Caki2 (cell line): ENCODE measurements at places on chromosomes 4 and X. TPM values are rescaled to one million over a fixed set of nuclear protein-coding genes. Genes with fewer than 3 reads are reported as not detected.

DNA sequence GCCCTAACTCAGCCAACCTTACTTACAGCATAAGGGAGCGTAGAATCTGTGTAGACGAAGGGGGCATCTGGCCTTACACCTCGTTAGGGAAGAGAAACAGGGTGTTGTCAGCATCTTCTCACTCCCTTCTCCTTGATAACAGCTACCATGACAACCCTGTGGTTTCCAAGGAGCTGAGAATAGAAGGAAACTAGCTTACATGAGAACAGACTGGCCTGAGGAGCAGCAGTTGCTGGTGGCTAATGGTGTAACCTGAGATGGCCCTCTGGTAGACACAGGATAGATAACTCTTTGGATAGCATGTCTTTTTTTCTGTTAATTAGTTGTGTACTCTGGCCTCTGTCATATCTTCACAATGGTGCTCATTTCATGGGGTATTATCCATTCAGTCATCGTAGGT is 14.6 kb downstream of the PLP1 start:
- no peak for DNase-seq

GRCh38 chr4:92988301-92988700 is 684.5 kb downstream of the GRID2 start:
- no peak for DNase-seq

DNA sequence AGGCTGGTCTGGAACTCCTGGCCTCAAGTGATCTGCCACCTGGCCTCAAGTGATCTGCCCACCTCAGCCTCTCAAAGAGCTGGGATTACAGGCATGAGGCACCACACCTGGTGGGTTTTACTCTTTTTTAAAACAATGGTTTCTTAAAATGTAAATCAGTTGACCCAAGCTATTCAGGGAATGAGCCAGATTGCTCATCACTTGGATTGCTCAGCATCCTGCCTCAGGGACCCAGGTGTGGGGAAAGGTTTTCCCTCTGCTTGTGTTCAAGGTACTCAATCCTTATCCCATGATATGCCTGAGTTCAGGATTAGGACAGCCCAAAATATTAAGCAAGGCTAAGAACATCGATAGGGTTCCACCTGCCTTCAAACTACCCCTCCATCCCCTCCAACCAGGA is 67.4 kb downstream of the CHRNA9 start:
- no peak for DNase-seq

- DNase-seq: peak; percentile 20
These were observed 735.1 kb upstream of the DIAPH2 start for GRCh38 chrX:95949588-95949987.

Gene DUX4
- total RNA-seq: not detected in 2 replicates

Gene CLDN34
- total RNA-seq: not detected in 2 replicates

Gene UBA6
- 71.4 and 123 TPM in 2 replicates for total RNA-seq

- no peak for DNase-seq
These were observed 6.5 kb downstream of the FAM199X start for GRCh38 chrX:104172788-104173187.

Gene CYTL1
- not detected in 2 replicates for total RNA-seq

Gene NR0B1
- 181 and 189 TPM in 2 replicates for total RNA-seq

DNA sequence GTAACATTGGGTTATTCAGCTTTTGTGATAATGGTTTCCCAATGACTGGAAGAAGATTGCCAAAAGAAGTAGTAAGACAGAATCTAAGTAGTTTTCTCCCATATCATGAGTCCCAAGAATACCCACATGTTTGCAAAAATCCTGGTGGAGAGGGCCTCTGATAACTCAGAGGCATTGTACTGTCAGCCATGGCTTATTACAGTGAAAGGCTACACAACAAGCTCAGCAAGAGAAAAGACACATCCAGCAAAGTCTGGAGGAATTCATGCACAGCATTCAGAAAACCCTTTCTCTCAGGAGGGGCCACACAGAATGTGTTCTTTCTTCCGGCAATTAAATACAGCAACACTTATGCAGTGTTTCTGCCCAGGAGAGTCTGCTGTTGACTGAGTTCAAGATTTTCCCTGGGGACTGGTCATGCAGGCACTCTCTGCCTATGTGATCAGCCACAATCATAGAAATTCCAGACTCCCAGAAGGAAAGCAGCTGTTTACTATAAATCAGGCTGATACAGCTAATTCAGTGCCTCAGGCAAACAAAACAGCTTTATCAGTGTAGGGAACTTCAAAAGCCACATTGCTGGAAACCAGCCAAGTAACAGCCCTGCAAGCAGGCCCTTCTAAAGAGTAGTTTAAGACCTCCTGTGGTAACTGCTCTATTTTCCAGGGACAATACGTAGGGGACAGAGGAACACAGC is 937.1 kb downstream of the CCSER1 start:
- peak; percentile 28 for DNase-seq

DNA sequence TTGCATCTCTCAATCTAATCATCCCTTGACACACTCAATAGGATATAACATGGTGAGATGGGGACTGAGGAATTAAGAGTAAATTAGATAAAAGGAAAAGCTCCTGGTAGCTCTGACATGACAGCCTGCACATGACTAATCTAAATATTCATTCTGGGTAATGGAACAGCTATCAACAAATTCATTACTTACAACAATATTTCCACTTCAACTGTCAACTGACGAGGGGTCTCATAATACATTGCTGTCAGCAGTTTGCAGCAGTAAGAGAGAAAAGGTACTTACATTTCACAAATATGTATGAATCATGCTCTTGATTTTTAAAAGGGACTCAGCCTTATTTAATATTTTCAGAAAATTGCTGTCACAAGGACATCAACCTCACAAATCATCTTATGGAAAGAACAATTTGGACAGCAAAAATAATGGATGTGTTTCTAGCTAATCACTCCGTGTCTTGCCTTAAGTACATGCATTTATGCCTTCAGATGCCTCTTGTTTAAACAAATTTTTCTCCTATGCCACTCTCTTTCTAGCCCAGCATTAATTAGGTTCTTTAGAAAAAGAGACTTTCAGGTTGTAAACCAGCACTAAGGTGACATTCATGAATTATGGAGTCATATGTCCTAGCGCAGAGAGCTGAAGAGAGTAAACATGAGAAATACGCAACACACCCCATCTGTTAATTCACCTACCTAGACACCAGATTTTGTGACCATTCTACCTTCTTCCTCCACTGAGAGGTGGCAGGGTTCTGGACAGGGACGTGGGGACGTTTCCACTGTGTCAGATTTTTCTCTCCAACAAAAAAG is 99.6 kb upstream of the TMEM150C start:
- DNase-seq: no peak
